ENCODE measurements at places on chromosomes 3 and 15.

- peak; percentile 18 for DNase-seq
Observed at GRCh38 chr15:67897646-67898339, 57.9 kb upstream of the RNU6-1 start.

DNA sequence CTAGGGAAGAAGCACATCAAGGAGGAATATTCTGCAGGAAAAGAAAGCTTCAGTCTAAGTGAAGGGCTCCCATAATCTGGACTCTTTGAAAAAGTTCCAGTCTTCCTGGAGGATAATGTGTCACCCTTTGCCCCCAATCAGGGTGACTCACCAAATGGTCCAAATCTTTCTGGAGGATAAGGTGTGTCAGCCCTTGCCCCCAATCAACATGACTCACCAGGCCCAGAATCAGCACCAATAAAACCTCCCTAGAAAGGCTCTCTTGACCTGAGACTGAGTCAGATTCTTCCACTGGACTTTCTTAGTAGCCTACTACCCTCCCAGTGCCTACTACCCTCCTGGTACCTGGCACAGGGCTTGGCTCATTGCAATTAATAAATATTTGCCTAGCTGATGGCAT lies 9.5 kb upstream of the ARL14 start:
- DNase-seq, result no peak

- no peak for DNase-seq
Observed at GRCh38 chr15:51108933-51109550, 14.3 kb upstream of the TNFAIP8L3 start.

GRCh38 chr15:79073336-79073735 lies 17.2 kb downstream of the RASGRF1 start:
- no peak for DNase-seq

- peak; percentile 83 for DNase-seq
Observed at GRCh38 chr3:39447637-39448483, 19.6 kb upstream of the MOBP start.

- DNase-seq, result no peak
Observed at GRCh38 chr15:64586259-64586870, 126.0 kb downstream of the ZNF609 start.

GRCh38 chr15:63000706-63001105 lies 41.8 kb upstream of the TPM1 start:
- no peak for DNase-seq

GRCh38 chr3:116647996-116648395 lies 61.6 kb upstream of the TUSC7 start:
- DNase-seq, result no peak

DNA sequence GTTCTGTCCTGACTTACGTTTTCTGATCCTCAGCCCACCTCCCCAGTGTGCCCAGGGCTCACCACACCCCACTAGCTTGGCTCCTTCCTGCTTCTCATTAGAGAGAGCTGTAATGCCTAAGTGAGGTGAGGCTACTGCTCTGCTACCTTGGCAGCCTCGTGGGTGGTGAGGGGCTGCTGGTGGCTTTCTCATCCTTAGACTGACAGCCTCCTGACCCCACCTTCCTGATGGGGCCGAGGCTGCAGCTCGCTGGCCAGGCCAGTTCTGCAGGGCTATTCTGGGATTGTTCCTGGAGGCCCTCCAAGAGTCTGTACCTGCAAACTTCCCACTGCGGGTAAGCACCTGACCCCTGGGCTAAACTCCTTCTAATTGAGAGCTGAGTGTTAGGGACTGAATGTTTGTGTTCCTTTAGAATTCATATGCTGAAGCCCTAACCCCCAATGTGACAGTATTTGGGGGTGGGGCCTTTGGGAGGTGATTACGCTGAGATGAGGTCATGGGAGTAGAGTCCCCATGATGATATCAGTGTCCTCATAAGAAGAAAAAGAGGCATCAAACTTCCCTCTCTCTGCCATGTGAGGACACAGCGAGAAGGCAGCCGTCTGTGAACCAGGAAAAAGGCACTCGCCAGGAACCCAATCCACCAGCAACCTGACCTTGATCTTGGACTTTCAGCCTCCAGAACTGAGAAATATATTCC lies 38.1 kb upstream of the IQSEC1 start:
- peak; percentile 35 for DNase-seq

DNA sequence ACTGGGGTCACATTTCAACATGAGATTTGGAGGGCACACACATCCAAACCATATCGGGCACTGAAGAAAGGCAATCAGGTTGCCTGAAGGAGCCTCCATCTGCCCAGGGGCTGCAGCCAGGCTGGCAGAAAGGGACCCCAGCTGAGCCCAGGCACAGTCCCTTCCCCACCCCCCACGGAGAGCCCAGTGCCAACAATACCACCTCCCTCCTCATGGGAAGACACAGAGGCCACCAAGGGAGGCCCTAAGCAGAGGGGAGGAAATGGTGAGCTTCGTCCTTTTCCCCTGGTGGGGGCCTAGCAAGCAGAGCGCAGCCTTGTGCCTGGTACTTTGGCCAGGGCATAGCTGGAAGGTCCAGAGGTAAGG lies 3.0 kb upstream of the STRA6 start:
- no peak for DNase-seq

DNA sequence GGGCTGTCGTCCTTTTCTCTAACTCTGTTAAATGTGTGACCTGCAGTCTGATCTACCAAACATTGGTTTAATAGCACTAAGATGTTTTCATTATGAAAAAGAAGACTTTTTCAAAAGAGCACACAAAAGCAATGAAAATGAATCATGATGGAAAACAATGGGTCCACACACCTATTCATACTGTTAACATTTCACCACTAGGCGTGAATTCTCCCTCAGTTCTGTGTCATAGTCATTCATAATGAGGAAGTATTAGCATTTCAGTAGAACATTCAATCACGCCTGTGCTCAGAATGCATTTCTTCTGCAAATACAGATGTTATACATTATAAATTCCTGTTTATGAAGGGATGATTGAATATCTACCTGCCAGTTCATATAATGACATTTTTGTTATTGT lies 35.9 kb downstream of the EIF4E3 start:
- no peak for DNase-seq

DNA sequence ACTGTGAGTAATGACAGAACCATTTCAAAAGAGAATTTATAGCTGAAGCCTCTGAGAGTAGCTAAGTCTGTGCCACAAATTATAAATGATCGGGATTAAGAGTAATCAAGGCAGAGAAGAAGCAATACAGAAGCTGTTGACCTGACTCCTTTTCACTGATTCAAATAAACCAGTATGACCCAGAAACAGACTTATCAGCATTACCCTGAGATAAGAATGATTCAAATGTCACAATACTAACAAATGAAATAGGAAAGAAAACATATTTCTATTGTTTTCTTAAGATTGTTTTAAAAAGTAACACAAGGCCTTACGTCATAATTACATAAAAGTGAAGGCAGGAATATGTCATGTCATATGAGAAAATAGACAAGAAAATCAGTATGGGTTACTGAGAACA lies 1534.6 kb downstream of the SI start:
- DNase-seq, result no peak

- DNase-seq, result peak; percentile 11
Observed at GRCh38 chr15:38192496-38192895, 60.1 kb upstream of the SPRED1 start.

All from RPMI8226 (cell line).